ENCODE measurements at places on chromosomes 3 and 15.

GRCh38 chr3:101939361-101940049, 90.2 kb downstream of the NFKBIZ start:
- H3K27ac ChIP-seq = no peak overlapping the region
- no peak overlapping the region for H3K4me3 ChIP-seq
- H3K36me3 ChIP-seq = no peaks in the 10 kb centered on the region
- no peaks in the 10 kb centered on the region for H3K27me3 ChIP-seq
- no peak for DNase-seq

- peaks cover 57% of the 10 kb centered on the region for H3K36me3 ChIP-seq
- H3K4me1 ChIP-seq = no peaks in the 10 kb centered on the region
- H3K27me3 ChIP-seq = no peaks in the 10 kb centered on the region
- no peak overlapping the region for H3K4me3 ChIP-seq
Observed at GRCh38 chr3:15711281-15711680, 86.5 kb downstream of the ANKRD28 start.

GRCh38 chr3:30583973-30584372, 22.4 kb upstream of the TGFBR2 start:
- H3K27ac ChIP-seq = no peak overlapping the region
- H3K4me1 ChIP-seq = no peaks in the 10 kb centered on the region
- DNase-seq = no peak
- H3K4me3 ChIP-seq = no peak overlapping the region
- H3K36me3 ChIP-seq = no peaks in the 10 kb centered on the region

DNA sequence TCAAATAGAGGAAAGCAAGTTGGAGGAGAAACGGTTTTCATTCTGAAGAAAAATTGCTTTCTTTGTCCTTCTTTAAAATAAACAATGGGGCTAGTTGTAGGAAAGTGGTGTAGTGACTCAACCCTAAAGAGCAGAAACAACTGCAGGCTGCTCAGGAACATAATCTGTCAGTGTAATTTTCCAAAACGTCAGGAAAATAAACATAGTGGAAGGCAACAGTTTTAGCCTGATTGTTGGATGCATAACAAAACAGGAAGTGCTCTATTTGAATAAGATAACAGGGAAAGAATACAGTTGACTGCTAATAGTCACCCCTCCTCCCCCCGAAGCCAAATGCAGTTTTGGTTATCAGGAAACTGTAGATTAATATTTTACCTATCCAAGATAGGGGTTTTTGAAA, 167.6 kb downstream of the ECT2 start:
- DNase-seq = no peak
- H3K36me3 ChIP-seq = no peaks in the 10 kb centered on the region
- no peaks in the 10 kb centered on the region for H3K27me3 ChIP-seq
- no peak overlapping the region for H3K4me3 ChIP-seq
- no peak overlapping the region for H3K27ac ChIP-seq
